Caki2 (cell line): ENCODE measurements at places on chromosomes 6 and 20. TPM values are rescaled to one million over a fixed set of nuclear protein-coding genes. Genes with fewer than 3 reads are reported as not detected.

The SIRPB2 gene
- not detected in 2 replicates for total RNA-seq

The FOXQ1 gene
- total RNA-seq = 13.6 and 23.2 TPM in 2 replicates

The CCM2L gene
- total RNA-seq = 21.5 and 29.4 TPM in 2 replicates

The RBM24 gene
- 2.4 and 4.7 TPM in 2 replicates for total RNA-seq

The THBD gene
- 15.7 TPM in 2 replicates for total RNA-seq

The DNMT3B gene
- 52.7 and 54.1 TPM in 2 replicates for total RNA-seq

The MLN gene
- not detected in 2 replicates for total RNA-seq

The MYMX gene
- total RNA-seq = not detected in 2 replicates

The PRSS16 gene
- 10.7 and 14.3 TPM in 2 replicates for total RNA-seq

The GPR63 gene
- 0.37 and 0.46 TPM in 2 replicates for total RNA-seq

The EPPIN gene
- not detected in 2 replicates for total RNA-seq

The RSPH9 gene
- not detected in 2 replicates for total RNA-seq

The TSBP1 gene
- not detected in 2 replicates for total RNA-seq

The TBC1D22B gene
- 4.0 and 6.1 TPM in 2 replicates for total RNA-seq

The CFAP61 gene
- 0.07 and 0.14 TPM in 2 replicates for total RNA-seq

The EDN3 gene
- total RNA-seq = not detected in 2 replicates

The ADGB gene
- not detected in 2 replicates for total RNA-seq

The EPB41L1 gene
- total RNA-seq = 44.7 and 54.4 TPM in 2 replicates

The AGPAT4 gene
- total RNA-seq = 3.6 and 15.1 TPM in 2 replicates

The HLA-DRB1 gene
- 0.17 TPM in 1 of 2 replicates, not detected in the other for total RNA-seq

The WFDC5 gene
- not detected in 2 replicates for total RNA-seq

The MAK gene
- total RNA-seq = not detected in 2 replicates

The E2F3 gene
- total RNA-seq = 10.5 TPM in 2 replicates

The GRM1 gene
- 0.20 and 0.41 TPM in 2 replicates for total RNA-seq

The CLVS2 gene
- not detected in 2 replicates for total RNA-seq

The VSTM2L gene
- not detected in 2 replicates for total RNA-seq

The CCN5 gene
- 39.7 and 55.7 TPM in 2 replicates for total RNA-seq

The TMEM151B gene
- total RNA-seq = not detected in 2 replicates

The NOX3 gene
- not detected in 2 replicates for total RNA-seq

The HLA-DQA1 gene
- total RNA-seq = not detected in 2 replicates

The COL12A1 gene
- total RNA-seq = 6.2 and 6.7 TPM in 2 replicates

The PRICKLE4 gene
- 0.20 TPM in 1 of 2 replicates, not detected in the other for total RNA-seq

The SLC24A3 gene
- not detected in 2 replicates for total RNA-seq

The MROH8 gene
- total RNA-seq = 0.51 and 1.0 TPM in 2 replicates

The TFAP2C gene
- 7.6 and 13.0 TPM in 2 replicates for total RNA-seq

The CYP21A2 gene
- total RNA-seq = not detected in 2 replicates

The NT5E gene
- 46.2 and 47.0 TPM in 2 replicates for total RNA-seq

The RGS17 gene
- total RNA-seq = 9.3 and 14.4 TPM in 2 replicates

The HS3ST5 gene
- not detected in 2 replicates for total RNA-seq

The TNFAIP3 gene
- 6.1 and 19.2 TPM in 2 replicates for total RNA-seq

The KCNK15 gene
- total RNA-seq = not detected in 2 replicates

The SLC26A8 gene
- not detected in 2 replicates for total RNA-seq

The PPP1R3G gene
- total RNA-seq = 0.14 and 0.26 TPM in 2 replicates

The ATP6V1G2 gene
- 0.14 and 0.64 TPM in 2 replicates for total RNA-seq

The SLC12A5 gene
- 7.9 TPM in 1 of 2 replicates, not detected in the other for total RNA-seq

The OR2B6 gene
- not detected in 2 replicates for total RNA-seq

The DEFB116 gene
- total RNA-seq = not detected in 2 replicates

The BPI gene
- total RNA-seq = not detected in 2 replicates

The DEFB112 gene
- total RNA-seq = not detected in 2 replicates

The TRIM15 gene
- not detected in 2 replicates for total RNA-seq

The CDKN1A gene
- 217 and 218 TPM in 2 replicates for total RNA-seq

The IL20RA gene
- not detected in 2 replicates for total RNA-seq

The SMOC2 gene
- 0.68 TPM in 1 of 2 replicates, not detected in the other for total RNA-seq
